ENCODE measurements at places on chromosomes 2 and 18.
A peak's percentile ranks its signal among the peaks of the same experiment; 100 is the strongest.

- no peak for DNase-seq
Observed at GRCh38 chr2:20128506-20129330, 77.3 kb upstream of the LAPTM4A start.

DNA sequence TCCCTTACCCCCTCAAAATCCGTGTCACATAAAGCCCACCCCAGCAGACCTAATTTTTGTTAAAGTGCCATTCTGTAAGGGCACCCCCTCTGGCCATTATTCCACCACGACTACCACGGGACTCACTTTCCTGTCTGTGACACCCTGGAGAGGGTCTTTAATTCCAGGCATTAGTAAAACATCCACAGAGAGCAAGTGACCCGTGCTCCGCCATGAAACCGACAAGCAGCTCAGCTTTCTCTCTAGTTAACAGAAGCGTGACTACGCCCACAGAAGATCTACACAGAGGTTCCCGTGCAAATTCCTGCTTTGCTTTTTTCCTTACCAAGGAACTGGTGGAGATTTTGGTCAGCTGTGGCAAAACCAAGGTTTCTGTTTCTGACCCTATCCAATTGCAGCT is 4.4 kb downstream of the SIGLEC15 start:
- DNase-seq = no peak

- DNase-seq = no peak
Observed at GRCh38 chr2:171406044-171406443, 27.7 kb downstream of the METTL8 start.

DNA sequence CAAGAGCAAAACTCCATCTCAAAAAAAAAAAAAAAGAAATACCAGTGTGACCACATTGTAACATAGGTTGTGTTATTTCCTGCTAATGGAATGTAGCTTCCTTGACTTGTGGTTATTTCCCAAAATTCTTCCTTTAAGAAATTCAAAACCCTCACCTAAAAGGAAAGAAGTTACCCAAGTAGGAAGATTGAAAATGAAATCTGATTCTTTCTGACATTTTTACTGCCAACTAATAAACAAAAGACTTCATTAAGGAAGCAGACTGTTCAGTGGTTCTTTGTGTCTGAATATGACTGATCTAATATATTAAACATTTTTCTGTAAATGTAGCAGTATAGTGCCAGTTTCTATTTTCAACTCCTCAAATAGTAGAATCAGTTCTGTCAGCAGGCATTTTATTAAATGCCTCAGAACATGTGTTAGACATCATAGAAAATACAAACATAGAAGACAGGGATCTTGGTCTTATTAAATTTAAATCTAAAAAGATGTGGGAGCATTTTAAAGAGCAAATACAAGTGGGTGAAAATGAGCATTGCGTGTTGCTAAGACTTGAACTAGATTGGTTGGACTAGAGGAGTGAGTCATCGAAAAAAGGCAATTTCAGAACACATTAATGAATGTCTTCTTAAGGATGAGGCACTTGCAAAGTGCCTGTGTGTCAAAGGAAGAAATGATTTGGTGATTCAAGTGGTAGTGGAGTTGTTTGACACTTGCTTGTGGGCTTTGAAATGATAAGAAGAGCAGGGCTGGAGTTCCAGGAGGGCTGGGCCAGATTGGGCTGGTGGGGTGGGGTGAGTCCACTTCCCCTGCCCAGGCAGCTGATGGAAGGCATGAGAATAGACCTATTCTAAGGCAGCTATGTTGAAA is 53.4 kb downstream of the PKP4 start:
- peak; percentile 46 for DNase-seq

DNA sequence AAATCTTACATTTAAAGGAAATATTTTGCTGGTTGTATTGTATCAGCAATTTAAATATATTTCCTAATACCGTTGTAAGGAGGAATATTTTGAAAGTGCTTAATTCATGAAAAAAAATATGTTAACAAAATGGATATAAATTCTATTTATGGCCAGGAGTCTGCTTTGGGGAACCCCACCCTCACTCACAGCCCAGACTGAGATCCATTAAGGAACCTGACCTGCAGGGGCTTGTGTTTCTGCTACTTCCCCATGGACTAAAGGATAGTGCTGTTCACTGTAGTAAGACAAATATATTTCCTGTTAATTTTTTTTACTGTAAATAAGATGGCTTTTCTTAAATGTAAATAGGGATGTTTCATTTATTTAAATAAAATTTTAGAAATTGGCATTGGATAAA is 221.9 kb upstream of the COL3A1 start:
- no peak for DNase-seq

GRCh38 chr2:142299021-142299420 is 168.2 kb upstream of the LRP1B start:
- DNase-seq = no peak

DNA sequence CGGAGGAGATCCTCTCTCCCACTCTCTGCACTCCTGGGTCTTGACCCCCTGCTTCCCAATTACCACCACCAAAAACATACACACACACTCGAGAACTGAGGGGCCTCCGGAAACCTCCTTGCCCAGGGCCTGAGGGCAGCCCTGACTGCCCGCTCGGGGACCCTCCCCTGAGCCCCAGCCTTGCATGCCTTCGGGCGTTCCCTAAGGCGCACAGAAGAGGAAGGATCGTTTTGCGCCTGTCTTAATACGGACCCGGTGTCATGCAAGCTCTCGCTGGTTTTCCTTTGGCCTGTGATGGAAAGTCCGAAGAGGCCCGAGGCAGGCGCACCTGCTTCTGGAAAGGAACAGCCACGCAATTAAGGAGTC is 19.8 kb downstream of the POU3F3 start:
- no peak for DNase-seq

- DNase-seq = no peak
Observed at GRCh38 chr18:60292186-60292585, 80.4 kb downstream of the MC4R start.

- DNase-seq = no peak
Observed at GRCh38 chr18:10239991-10240634, 214.3 kb upstream of the APCDD1 start.

DNA sequence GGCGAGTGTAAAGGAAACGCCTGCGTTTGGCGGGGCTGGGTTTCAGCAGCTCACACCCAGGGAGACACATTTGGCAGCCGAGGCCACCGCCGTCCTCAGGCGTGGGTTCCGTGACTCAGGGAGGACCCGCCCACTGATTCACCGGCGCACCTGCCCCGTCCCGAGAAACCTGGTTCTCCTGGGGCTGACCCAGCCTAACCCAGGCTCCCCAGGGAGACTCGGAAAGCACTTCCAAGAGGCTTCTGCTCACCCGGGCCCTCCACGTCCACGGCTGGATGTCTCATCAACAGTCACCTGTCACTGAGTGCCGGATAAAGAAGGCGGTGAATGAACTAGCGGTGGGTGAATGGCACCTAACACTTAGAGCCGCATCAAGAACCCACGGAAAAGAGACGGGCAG is 126.4 kb upstream of the CTDP1 start:
- no peak for DNase-seq

- DNase-seq = peak; percentile 34
Observed at GRCh38 chr2:27955384-27956161, 65.0 kb downstream of the BABAM2 start.

- DNase-seq = no peak
Observed at GRCh38 chr18:51519571-51519970, 322.1 kb upstream of the MEX3C start.

DNA sequence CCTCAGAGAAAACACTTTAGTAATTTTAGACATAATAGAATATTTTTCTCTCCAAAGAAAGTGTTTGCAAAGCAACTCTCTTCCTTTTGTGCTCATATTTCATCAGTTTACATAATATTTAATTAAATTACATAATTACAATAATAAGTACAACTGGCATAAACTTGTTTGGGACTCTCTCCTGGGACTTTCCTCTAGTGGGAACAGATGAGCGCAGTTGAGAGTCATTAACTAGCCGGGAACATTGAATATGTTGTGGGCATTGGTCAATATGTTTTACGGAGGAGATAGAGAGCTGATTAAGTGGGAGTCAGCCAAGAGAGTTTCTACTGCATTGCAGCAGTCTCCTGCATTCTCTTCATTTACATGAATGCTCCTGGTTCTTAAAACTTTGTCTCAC is 607.7 kb downstream of the ARHGAP15 start:
- DNase-seq = no peak

DNA sequence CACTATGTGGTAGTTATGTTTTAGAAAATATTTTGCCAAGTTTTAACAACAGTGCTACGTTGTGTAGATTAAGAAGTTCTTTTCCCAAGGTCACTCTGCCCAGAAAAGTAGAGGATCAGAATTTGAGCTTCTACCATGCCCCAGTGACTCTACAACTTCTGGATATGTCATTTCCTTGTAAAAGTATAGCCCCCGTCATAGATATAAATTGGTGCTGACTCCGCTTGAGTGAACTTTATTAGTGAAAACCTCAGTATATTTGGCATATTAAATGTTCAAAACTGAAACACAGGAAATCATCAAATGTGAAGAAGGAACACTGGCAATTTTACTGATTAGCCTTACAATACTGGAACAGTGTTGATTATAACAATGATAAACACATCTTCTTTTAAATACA is 256.7 kb upstream of the UBE2E3 start:
- DNase-seq = no peak

- DNase-seq = no peak
Observed at GRCh38 chr18:32442575-32442974, 28.1 kb downstream of the GAREM1 start.

DNA sequence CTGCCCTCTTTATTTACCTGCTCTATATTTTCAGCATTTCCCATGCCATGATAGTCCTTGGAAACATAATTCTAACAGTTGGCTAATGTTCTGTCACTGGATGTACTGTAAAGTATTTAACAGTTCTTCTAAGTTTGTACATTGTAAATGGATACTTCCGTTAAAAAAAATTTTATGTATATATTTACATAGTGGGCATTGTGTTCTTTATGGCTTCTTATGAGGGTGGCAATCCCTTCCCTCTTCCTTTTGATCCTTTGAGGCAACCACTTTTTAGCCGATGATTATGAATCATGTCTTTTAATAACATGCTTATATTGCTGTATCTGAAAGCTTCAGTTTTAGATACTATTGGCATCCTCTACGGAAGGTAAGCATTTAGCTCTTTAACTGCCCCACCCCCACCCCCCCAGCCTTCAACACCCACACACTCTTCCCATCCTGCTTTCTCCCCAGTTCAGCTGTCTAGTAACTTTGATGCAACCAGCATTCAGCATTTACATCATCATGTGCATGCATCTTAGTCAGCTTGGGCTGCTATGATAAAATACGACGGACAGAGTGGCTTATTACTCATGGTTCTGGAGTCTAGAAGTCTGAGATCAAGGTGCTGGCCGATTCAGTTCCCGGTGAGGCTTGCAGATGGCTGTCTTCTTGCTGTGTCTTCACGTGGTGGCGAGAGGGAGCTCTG is 21.0 kb upstream of the EDAR start:
- no peak for DNase-seq

DNA sequence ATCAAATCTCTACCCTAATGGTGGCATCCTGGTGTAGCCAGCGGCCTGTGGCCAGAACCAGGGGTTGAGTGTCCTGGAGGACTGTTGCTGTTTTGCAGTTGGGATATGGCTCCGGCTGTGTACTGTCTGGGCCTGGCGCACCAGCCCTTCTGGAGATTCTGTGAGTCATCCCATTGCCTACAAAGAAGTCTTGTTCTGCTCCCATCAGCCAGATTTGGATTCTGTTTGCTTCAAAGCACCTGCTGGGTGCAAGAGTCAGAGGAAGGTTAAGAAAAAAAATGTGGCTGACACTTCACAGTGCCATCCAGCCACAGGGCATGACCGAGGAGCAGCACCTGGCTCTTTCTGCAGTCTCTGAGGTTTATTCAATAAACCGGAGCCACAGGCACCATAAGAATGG is 41.0 kb upstream of the ASAP2 start:
- DNase-seq = no peak

DNA sequence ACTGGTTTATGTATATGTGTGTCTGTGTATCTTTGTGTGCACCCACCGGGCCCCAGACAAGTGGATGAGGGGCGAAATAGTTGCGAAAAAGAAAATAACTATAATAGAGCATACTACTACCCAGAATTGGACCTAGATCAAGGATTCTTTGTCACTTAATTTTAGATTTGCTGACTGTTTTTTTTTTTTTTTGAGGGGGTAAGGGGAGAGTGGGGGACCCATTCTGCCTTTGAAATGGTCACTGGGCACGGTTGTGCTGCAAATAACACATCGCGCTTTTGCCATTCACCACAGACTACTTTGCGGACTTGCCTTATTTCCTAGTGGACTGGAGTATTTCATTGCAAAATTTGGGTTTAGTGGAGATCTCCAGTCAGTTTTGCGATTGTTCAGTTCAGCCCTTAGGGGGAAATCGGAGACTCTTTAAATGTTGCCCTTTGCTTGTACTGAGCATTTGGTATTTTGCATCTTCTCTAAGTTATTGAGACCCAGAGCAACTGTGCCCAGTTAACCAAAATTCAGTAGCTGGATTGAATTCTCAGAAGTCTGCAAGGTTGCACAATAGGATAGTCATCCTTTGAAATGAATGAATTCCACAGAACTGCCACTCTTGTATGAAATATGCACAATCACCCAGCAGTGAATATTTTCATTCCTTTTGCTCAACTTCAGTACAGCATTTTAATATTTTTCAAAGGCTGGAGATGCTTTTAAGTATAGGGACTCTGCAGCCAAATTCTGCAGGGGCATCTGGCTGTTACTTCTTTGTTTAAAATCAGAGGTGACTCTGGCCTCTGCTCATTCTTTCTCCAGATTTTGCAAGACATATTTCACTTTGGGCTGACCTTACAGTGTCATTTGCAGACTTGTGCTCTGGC is 2.9 kb downstream of the TRIB2 start:
- peak; percentile 40 for DNase-seq

DNA sequence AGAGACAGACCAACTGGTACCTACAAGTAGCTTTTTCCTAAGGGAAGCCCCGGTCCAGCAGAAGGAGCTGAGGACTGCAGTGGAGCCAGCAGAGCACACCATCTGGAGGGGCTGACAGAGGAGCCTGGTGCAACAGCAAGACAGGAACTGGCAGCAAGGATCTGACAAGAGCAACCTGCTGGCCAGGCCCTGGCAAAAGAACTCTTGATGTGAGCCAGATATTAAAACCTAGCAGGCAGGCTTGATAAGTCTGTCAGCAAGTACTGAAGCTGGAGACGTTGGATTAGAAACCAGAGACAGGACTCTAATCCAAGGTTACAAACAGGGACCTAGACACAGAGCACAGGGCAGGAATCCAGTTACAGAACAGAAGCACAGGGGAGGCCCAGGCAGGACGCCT is 260.7 kb upstream of the MGAT5 start:
- no peak for DNase-seq

DNA sequence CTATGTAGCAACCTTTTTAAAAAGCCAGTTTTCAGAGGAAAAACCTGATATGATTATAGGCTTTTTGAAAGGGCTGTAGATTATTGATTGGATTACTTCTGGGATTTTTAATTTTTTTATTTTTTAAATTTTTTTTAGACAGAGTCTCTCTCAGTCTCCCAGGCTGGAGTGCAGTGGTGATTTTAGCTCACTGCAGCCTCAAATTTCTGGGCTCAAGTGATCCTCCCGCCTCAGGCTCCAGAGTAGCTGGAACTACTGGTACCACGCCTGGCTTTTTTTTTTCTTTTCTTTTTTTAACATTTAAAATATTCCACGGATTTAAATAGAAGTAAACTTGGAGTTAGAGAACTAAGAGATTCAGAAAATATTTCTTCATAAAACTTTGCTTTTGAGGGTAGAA is 1.2 kb downstream of the MRPL19 start:
- no peak for DNase-seq

GRCh38 chr18:23512641-23513040 is 9.3 kb downstream of the RMC1 start:
- DNase-seq = no peak

GRCh38 chr2:202760848-202761247 is 110.7 kb downstream of the ICA1L start:
- no peak for DNase-seq

- no peak for DNase-seq
Observed at GRCh38 chr2:225104971-225105370, 62.7 kb upstream of the DOCK10 start.

All from activated CD4-positive, alpha-beta T cell treated with anti-CD3 and anti-CD28 coated beads, Interleukin-2, Interleukin-6, amounts not matched to agents 100 ng/mL and 50 ng/mL, durations not matched to agents 16 hours and 8 hours (primary cell).